ENCODE measurements at places on chromosomes 4 and X. TPM values are rescaled to one million over a fixed set of nuclear protein-coding genes. Genes with fewer than 3 reads are reported as not detected.
A peak's percentile ranks its signal among the peaks of the same experiment; 100 is the strongest.

CACNA1F gene
- total RNA-seq: 2.2 TPM

FGB gene
- total RNA-seq: not detected

HSD17B13 gene
- total RNA-seq: 0.48 TPM

MAGEB1 gene
- not detected for total RNA-seq

IGSF1 gene
- not detected for total RNA-seq

UGT8 gene
- total RNA-seq: not detected

PTPN13 gene
- 0.06 TPM for total RNA-seq

EVC2 gene
- total RNA-seq: 0.69 TPM

KIAA1210 gene
- total RNA-seq: not detected

FANCB gene
- 9.9 TPM for total RNA-seq

ARHGAP36 gene
- total RNA-seq: not detected

DCHS2 gene
- total RNA-seq: 0.17 TPM

DNA sequence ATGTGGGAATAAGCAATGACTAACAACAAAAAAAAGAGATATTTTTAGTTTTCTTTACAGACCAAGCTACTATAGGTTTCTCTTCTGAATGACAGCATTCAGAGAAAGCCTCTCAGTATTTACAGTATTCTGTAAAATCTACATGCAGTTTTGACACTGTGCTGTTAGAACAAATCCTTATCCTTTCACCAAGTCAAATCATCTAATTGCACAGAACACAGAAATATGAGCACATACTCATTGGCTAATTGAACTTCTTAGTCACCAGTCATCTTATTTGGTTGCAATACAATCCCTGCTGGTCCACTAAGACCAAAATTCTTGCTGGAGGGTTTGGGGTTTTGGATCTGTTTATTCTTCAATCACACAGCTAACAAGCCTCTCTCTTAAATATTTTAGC lies 5.7 kb downstream of the ACOT9 start:
- no peak for DNase-seq

GRCh38 chrX:78708816-78709215 lies 38.7 kb upstream of the LPAR4 start:
- no peak for DNase-seq

DNA sequence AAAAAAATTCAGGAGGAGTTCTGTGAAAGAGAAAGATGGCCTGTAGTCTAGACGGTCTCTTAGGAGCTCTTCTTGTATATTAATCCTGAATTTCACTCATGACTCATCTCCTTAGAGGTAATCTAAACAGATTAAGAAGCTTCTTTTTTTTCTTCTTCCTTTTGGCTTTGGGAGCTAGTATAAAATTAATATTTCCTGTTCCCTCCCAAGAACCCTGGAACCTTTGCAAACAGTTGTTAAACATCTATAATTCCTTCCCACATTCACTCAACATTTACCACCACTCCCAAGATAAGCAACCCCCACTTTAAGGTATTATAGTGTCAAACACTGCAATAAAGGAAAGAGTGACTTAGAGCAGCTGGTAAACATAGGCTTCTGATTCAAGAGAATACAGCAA lies 146.4 kb upstream of the EDNRA start:
- DNase-seq: no peak

DNA sequence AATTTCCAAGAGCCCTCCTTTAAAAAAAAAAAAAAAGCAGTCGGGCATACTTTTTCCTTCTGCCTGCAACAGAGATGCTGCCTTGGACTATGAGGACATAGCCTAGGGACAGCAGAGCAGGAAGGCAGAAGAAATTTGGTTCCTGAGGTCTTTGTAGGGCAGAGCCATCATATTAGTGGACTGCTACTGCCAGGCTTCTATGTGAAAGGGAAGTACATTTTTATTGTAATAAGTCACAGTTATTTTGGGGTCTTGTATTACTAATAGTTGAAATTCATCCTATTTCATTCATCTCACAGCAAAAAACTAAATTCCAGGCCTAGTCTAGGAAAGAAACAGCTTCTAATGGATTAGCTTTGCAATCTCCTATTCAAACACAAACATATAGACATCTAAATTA lies 211.2 kb downstream of the NSUN7 start:
- no peak for DNase-seq

GRCh38 chrX:33183361-33183760 lies 28.0 kb downstream of the DMD start:
- DNase-seq: no peak

DNA sequence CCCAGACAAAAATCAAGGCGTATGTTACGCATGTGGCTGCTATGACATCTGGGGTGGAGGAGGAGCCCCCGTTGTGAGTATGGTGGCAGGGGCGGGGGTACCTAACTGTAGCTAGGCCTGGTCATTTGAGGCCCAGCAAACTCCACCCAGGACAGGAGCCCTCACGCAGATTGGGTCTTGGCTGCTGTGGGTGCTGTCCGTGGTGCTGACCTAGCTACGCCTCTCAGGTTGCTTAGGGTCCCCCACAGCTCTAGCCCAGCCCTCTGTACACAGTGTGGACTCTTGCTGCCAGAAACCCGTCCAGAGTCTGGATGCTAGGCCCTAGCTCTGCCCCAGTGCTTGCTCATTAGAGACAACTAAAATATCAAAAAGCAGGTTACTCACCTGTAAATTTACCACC lies 146.7 kb upstream of the PSAPL1 start:
- peak; percentile 44 for DNase-seq

DNA sequence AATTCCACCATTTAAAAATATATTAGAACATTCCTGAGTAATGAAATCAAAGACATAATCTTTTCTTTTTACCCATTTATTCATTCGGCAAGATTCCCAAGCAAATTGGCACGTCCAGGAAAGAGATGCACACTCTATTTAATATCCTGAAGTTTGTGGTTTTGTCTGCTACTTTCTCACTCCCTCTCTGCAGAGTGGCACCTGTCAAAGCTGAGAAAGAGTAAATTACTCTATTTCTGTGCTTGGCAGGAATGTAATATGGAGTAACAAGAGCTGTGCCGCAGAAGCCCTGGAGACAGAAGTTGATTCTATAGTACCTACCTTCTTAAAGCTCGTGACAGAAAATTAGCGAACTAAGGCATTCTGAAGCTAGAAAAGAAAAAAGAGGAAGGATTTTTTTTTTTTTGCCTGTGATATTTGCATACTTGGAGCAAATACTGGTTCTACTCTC lies 5.5 kb downstream of the GSTCD start:
- DNase-seq: no peak

GRCh38 chrX:132742246-132742645 lies 216.2 kb downstream of the HS6ST2 start:
- no peak for DNase-seq

- no peak for DNase-seq
Measured at GRCh38 chrX:24005028-24005427, 22.0 kb downstream of the KLHL15 start.

DNA sequence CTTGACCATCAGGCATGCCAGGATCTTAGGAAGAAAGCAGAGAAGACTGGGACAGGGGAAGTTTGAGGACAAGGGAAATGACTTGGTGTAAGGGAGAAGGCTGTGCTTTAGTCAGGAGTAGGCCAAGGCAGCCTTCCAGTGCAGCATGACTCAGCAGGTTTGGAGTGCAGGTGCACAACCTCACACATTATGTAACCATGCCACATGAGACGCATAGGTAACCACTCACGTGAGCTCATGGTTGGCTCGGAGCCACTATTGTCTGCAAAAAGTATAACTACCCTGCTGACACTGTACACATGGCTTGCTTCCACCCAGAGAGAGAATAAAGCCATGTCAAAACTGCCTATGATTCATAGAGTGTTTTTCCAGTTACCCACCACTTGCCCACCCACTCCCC lies 715.9 kb downstream of the SMARCA1 start:
- DNase-seq: no peak

GRCh38 chrX:12919051-12919450 lies 12.6 kb downstream of the TLR8 start:
- DNase-seq: no peak

- no peak for DNase-seq
Measured at GRCh38 chrX:49976682-49977197, 54.3 kb downstream of the CLCN5 start.

- DNase-seq: no peak
Measured at GRCh38 chr4:188282471-188283232, 143.4 kb downstream of the TRIML1 start.

GRCh38 chr4:184200296-184200695 lies 17.4 kb downstream of the ENPP6 start:
- no peak for DNase-seq

GRCh38 chr4:37440501-37440900 lies 196.0 kb downstream of the NWD2 start:
- DNase-seq: no peak

- no peak for DNase-seq
Measured at GRCh38 chr4:173094739-173095421, 73.7 kb upstream of the GALNT7 start.

- no peak for DNase-seq
Measured at GRCh38 chrX:106921637-106922036, 1.4 kb downstream of the CLDN2 start.

- DNase-seq: no peak
Measured at GRCh38 chrX:100615005-100615404, 21.6 kb downstream of the TSPAN6 start.

GRCh38 chrX:47610511-47610910 lies 9.1 kb downstream of the SYN1 start:
- DNase-seq: no peak

- DNase-seq: peak; percentile 21
Measured at GRCh38 chr4:2827874-2828751, 15.5 kb upstream of the ADD1 start.

GRCh38 chr4:4269331-4269731 lies 20.6 kb downstream of the LYAR start:
- DNase-seq: no peak

DNA sequence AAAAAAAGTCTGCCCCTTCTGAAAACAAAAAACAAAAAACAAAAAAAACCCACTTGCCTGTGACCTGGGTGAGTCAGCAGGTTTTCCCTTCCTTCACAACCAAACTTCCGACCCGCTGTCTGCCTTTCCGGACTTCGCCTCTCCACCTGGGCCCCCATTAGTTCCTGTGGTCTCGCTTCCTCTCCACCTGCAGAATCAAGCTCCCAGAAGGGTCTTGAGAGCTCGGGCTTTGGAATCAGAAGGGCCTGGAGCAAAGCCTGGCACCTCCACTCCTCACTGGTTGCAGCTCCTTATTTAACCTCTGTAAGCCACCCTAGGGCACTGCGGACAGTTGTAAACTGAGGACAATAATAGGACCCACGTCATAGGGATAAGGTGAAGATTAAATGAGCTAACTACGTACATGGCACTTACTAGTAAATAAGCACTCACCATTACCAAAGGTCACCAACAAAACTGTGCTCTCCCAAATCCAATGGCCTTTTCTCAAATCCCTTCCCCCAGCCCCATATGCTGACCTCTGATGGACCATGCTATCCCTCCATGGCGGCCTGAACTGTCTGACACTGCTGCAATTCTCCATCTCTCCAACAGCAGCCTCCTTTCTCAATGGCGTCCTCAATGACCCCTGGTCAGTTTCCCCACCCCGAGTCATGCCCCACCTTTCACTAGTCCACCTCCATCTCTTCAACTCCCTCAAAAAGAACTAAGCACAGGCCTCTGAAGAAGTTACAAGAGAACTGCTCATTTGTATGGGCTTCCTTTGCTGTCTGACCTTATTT lies 64.2 kb downstream of the IRF2 start:
- DNase-seq: peak; percentile 49

DNA sequence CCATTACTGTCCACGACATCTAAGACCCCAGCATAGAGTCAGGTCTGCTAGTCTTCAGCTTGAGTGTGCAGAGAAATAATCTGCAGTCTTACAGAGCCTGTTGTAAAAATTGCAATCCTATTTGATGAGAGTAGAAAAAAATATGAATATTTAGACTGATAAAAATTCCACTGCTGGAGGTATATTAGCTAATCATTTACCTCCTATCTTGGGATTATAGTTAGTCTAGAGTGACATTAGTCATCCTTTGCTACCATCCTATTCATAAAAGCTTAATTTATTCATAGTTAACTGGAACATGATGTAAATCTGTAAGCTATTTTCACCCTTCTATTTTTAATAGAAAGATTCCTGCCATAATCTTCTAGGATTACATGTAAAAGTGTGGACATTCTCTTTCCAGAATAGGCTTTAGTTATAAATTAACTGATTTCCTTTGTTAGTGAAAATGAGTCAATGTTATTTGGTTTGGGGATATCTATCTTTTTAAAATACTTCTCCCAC lies 26.7 kb downstream of the C4orf54 start:
- no peak for DNase-seq

DNA sequence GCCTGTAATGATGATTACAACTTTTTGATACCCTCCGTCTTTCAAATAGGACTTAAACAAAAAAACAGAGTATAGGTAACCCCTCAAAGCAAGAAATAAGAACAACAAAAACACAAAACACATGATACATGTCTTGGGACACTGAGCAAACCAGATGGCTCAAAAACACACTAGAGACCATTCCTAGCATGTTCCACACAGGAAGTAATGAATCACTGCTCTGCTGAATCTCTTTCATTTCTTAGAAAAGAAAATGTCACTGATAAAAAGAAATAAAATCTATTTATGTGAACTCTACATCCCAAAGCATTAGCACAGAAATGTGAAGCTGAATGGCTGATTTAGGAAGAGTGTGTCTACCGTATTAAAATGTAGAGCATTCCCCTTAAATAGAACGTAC lies 134.5 kb upstream of the IL15 start:
- no peak for DNase-seq

All from activated naive CD8-positive, alpha-beta T cell treated with anti-CD3 and anti-CD28 coated beads, Interleukin-2, amount 10 ng/mL, durations not matched to agents 7 days and 5 days (primary cell).